ENCODE measurements at places on chromosomes 3 and 15.
A peak's percentile ranks its signal among the peaks of the same experiment; 100 is the strongest.

- DNase-seq: no peak
Measured at GRCh38 chr15:74402873-74403587, 30.7 kb downstream of the SEMA7A start.

GRCh38 chr15:72042865-72043264 lies 75.1 kb downstream of the MYO9A start:
- DNase-seq: no peak

DNA sequence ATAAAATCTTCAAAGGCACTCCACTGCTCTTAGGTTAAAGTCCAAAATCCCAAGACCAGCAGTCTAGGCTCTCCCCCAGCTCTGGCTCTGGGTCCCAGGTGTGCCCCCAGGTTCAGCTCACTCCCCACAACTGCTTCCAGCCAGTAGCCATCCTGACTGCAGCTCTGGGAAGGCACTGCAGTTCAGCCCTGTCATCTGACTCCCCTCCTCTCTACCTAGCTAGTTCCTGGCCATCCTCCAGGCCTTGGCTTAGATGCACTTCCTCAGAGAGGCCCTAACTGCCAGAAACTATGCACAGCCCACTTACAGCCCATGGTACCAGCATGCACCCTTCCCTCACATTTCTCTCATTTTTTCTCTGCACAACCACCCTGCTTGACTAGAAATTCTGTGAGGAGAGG lies 25.5 kb downstream of the TBC1D2B start:
- DNase-seq: no peak

DNA sequence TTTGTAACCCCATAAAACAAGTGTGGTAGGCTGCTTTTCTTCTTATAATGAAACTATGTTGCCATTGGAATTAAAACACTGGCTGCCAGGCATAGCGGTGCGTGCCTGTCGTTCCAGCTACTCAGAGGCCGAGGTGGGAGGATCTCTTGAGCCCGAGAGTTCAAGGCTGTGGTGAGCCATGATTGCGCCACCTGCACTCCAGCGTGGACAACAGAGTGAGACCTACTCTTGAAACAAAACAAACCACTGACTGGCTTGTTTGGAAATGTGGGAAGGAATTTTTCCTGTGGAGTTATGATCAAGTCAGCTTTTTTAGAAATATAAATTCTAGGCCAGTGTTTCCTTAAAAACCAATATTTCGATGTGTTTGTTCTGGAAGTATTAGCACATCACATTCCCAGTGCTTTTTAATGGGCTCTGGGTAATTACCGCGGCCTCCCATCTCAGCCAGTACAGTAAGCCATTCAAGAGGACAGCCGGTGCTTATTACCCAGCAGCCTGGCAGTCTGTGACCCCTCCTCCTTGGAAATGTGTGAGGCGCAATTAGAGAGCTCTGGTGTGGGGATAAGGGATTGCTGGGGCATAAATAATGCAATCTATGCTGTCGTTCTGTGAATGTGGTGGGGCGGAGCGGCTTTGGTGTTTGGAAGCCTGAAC lies 58.3 kb upstream of the TRAK1 start:
- DNase-seq: no peak

DNA sequence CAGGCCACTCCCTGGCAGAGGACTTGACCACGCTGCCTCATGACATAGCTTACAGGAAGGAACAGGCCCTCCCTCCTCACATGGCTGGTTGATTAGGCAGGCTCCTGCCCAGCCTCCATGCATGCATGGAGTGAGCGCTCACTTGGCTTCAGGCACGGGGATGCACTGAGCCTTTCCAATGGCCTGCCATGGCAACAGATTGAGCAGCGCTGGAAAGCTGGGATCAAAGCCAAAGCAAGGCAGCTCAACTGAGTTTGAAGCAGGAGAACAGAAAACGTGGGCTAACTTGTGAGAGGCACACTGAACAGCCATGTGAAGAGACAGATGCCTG lies 5.9 kb upstream of the GRAMD2A start:
- DNase-seq: no peak

DNA sequence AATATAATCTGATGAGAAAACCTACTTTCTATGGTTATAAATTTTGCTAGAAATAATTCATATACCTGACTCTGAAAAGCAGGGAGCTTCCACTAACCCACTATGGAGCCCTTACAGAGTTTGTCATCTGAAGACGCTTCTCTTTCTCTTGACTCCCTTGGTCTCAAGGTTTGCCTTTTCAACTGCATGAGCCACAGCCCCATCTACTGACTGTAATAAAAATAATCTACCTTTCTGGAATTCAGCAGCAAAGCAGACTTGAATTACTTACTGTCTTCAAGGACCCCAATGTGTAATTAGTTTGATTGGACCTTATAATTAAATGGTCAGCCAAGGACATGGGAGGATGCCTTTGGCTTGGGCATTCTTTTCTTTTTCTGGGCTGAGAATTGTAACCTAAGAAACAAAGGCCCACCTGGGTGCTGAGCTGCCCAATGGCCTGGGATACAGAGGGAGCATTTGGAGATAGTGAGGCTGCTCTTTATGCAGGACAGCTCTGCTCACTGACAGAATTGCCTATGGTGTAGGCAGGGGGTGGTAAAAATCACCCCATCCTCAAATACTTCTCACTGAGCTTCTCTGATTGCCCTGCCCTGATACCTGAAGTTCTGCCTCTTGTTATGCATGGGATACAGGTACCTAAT lies 178.6 kb upstream of the TRIM42 start:
- DNase-seq: peak; percentile 8

- DNase-seq: no peak
Measured at GRCh38 chr3:89113344-89113743, 5.9 kb downstream of the EPHA3 start.

GRCh38 chr3:130569461-130570365 lies 52.7 kb downstream of the COL6A6 start:
- no peak for DNase-seq

GRCh38 chr15:27763514-27763913 lies 335.6 kb downstream of the OCA2 start:
- no peak for DNase-seq

GRCh38 chr3:195081242-195081963 lies 189.6 kb downstream of the XXYLT1 start:
- peak; percentile 87 for DNase-seq

- no peak for DNase-seq
Measured at GRCh38 chr3:18018491-18019160, 276.2 kb upstream of the TBC1D5 start.

- peak; percentile 3 for DNase-seq
Measured at GRCh38 chr15:51162865-51163762, 68.4 kb upstream of the TNFAIP8L3 start.

DNA sequence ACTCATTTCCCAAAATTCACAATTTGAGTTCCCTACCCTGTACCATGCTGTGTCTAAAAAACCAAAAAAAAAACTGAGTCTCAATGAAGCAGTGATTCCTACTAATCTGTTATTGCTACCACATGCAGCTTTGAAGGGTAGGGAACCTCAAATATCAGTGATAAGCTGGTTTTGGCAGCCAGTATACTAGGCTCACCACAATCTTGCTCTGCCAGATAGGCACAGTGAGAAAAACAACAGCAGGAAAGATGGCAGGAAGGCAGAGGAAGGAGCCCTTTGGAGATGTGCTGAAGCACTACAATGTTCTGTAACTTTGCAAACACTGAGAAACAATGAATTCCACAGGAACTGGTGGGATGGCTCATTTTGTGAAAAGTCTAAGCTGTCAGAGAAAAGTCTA lies 96.9 kb upstream of the UBP1 start:
- no peak for DNase-seq

GRCh38 chr3:36814066-36814717 lies 49.8 kb upstream of the DCLK3 start:
- no peak for DNase-seq

DNA sequence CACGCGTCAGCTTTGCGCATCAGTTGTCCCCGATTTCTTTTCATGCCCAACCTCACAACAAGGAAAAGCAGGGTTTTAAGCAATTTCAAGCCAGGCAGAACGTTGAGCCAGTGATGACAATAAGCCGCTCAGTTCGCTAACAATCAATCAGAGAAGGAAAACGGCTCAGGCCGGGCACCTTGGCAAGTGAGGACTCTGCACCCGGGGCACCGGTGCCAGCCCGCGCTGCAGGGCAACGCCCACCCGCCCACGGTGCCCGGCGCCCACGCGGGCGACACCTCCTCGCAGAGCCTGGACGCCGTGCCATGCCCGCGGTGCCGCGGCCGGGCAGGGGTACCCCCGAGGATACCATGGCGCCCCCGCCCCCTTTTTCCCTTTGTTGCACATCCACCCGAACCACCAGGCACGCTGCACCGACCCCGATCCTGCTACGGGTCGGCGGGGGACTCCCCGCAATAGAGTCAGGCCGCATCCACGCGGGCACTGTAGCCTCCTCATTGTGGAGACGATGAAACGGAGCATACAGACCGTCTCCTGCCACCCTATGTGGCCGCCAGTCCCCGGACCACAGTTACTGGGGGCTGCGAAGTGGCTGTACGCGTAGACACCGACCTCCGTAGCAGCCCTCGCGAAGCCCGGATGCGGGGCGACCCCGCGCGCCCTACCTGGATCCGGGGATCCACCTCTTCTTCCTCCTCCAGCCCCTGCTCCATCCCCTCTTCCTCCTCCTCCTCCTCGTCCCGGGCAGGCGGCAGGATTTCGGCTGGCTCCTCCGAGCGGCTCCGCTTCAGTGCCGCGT lies 581 bp downstream of the SH3BP5 start:
- DNase-seq: no peak

DNA sequence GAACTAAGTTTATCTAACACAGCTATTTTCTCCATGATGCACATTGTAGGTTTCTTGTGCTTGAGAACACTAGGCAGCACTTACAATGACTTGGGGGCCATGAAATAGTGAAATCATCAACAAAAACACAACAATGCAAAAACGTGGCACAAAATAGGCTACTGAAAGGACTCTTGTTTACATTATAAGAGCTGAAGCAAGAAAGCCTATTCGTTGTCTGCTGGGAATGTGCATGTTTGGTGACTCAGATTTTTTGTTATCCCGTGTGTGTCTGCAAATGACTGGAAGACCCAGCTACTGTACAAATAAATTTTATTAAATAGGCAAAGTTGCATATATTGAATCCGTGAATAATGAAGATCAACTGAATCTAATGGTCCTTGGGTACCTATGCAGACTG lies 85.0 kb downstream of the TCF12 start:
- DNase-seq: no peak

DNA sequence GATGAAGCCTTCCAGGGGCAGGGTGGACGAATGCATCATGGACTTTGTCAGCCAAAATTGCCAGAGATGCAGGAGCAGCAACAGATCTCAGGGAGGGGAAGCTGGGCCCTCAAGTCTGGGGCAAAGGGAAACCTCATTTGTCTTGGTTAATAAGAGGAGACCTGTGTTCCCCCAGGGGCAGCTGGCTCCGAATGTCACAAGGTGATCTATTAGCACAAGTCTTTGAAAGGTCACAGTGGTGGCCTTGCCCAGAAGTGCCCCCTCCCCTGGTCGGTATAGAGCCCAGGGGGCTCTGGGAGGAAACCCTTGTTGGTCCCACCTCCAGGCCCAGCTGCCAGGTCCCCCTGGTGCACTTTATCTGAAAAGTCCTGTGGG lies 46.2 kb downstream of the ABTB1 start:
- DNase-seq: no peak

GRCh38 chr3:17793542-17794195 lies 51.2 kb upstream of the TBC1D5 start:
- DNase-seq: no peak

DNA sequence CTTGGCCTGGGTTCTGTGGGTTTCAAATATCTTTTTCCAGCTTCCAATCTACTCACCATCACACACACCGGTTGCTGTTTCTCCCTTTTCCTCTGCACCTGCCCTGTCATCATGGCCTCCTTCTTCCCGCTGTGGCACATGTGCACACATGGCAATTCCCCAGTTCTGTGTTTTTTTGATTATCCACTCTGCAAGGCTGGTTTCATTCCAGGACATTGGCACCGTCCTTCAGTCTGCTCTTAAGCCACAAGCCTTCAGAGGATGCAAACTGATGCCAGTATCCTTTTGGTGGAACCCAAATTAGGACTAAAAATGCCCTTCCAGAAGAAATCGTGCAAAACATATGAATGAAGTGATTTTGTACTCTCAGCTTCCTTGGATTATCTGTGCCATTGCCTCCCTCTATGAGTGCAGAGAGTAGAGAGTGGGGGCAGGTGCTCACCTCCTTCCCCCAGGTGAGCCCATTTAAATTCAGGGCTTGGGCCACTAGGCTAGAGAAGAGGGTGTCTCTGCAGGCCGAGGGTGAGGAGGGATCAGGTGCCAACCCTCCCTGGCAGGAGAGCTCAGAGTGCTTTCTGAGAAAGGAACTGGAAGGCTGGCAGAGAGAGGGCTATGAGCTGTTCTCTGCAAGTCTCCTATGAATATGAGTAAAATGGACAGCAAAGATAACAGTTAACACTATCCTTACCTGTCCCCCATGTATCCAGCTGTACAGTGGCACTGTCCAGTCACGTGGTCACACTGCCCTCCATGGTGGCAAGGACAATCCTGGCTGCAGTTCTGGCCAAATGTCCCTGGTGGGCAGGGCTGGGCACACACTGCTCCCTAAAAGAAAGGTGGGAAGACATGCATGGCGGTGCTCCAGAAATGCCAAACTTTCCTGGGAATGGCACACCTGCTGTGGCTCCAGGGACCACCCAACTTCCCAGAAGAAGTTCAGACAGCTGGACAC lies 100.8 kb downstream of the RAB11A start:
- DNase-seq: no peak

GRCh38 chr3:109685084-109686079 lies 348.0 kb upstream of the DPPA4 start:
- DNase-seq: no peak

GRCh38 chr15:73621286-73621826 lies 11.8 kb downstream of the NPTN start:
- DNase-seq: no peak

DNA sequence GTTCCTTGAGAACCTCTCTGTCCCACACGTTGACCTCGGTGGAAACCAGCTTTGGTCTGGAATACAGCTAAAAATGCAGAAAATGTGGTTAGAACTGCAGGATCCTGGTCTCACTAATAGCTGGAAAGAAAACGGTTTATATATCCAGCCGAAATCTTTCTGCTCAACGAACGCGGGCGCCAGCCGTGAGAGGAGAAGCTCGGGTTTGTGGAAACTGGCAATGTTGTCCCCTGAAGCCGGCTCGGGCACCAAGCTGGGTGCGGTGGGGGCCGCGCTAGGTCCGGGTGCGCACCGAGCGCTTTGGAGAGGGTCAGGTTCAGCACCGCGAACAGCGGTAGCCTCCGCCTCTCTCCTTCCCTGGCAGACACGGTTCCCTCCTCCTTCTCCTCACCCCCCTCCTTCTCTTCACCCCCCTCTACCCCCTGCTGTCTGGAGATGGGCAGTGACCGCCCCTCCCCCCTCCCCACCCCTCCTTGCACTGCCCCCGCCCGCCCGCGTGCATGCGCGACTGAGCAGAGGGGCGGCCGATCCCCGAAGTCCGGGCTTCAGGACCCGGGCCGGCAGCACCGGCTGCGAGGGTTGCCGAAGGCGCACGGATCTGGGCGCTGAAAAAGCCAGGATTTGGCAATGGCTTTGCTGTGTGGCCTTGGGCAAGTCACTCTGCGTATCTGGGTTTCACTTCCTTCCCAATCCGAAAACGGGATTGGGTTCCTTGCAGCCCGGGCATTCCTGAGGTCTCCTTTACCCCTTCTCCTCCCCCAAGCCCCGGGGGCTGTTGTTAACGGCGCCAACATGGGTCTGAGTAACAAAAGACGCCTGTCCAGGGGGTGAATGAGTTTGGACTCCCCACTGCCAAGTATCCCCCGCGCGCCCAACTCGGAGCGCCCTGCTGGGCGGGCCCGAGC lies at the start of gene SKOR1:
Gene SKOR1 (plus strand): TSS at position 534 of the 905 bp plus-strand sequence. CDS start 94 bp downstream, at position 628.
- no peak for DNase-seq

Measured in NCI-H2107 (cell line).